DND-41 (cell line): ENCODE measurements at places on chromosomes 12 and 14.

- DNase-seq = peak; percentile 30
Measured at GRCh38 chr12:4135919-4136605, 137.5 kb upstream of the CCND2 start.

- DNase-seq = no peak
Measured at GRCh38 chr12:45745861-45746277, 16.4 kb downstream of the ARID2 start.

GRCh38 chr14:37544407-37544806 is 50.6 kb downstream of the FOXA1 start:
- DNase-seq = no peak

DNA sequence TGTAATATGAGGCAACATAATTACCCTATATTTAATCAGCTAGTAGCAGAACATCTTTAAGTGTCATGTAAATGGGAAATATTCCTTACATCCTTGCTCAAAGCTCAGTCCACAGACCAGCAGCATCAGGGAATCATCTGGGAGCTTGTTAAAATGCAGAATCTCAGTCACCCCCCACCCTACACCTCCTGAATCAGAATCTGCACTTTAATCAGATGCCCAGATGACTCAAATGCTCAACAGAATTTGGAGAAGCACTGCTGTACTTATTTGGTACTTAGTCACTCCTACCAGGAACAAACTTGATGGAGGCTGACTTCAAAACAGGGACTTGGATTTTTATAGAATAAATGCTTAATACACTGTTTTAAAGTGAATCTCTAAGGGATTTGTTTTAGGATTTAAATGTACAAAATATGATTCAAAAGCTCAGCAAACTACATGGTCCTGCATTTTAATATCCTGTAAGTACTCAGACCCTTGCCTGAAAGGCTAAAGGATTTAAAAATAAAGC is 96.5 kb downstream of the ARMH4 start:
- no peak for DNase-seq

- no peak for DNase-seq
Measured at GRCh38 chr12:87991483-87991882, 37.7 kb downstream of the C12orf50 start.

DNA sequence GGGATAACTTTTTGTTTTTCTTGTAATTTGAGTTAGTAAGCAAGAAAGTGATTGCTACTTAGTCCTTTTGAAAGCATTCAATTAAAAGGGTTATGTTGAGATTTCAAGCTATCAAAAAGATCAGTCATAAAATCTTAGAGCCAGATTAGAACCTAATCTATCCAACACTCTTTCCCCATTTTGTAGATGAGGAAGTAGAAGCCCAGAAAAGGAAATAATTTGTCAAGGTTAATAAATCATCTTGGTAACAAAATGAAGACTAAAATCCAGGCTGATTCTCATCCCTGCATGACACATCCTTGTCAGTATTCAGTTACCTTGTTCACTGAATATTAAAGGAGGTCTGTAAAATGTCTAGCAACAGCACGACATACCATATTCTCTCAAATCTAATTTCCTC is 26.5 kb downstream of the PPP1R13B start:
- DNase-seq = no peak

DNA sequence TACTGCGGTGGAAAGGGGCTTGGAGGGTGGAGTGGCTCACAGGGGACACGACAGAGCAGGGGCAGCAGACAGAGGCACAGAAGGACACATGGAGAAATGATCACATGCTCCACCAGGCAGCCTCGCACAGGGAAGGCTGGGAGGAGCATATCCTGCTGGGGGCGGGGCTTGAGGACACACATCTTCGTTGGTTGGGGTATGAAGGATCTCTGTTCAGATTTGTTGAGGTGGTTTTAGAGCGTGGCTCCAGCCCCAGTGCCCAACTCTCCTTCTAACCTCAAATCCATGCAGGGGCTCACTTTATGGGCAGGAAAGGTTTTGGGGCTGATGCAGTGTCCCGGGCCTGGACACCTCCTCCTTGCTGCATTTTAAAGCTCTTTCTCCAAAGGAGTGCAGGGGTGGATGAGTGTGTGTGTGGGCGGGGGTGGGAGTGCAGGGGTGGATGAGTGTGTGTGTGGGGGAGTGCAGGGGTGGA is 733 bp upstream of the P3H3 start:
- DNase-seq = peak; percentile 62

- DNase-seq = no peak
Measured at GRCh38 chr12:92337128-92337527, 191.5 kb upstream of the BTG1 start.

DNA sequence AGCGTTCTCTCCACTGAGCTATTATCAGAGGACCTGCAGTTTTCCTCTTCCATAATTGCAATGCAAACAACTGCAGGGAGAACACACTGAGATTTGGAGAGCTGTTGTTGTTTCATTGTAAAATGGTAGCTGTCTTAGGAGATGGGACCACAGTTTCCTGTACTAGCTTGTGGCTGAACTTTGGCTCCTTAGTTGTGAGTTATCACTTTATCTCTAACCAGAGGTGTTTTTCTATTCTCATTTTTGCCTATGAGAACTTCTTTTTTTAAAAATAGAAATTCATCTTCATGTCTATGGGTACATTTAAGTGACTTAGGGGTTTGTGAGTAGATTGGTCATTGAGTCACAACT is 216.5 kb downstream of the SLC38A4 start:
- peak; percentile 39 for DNase-seq

DNA sequence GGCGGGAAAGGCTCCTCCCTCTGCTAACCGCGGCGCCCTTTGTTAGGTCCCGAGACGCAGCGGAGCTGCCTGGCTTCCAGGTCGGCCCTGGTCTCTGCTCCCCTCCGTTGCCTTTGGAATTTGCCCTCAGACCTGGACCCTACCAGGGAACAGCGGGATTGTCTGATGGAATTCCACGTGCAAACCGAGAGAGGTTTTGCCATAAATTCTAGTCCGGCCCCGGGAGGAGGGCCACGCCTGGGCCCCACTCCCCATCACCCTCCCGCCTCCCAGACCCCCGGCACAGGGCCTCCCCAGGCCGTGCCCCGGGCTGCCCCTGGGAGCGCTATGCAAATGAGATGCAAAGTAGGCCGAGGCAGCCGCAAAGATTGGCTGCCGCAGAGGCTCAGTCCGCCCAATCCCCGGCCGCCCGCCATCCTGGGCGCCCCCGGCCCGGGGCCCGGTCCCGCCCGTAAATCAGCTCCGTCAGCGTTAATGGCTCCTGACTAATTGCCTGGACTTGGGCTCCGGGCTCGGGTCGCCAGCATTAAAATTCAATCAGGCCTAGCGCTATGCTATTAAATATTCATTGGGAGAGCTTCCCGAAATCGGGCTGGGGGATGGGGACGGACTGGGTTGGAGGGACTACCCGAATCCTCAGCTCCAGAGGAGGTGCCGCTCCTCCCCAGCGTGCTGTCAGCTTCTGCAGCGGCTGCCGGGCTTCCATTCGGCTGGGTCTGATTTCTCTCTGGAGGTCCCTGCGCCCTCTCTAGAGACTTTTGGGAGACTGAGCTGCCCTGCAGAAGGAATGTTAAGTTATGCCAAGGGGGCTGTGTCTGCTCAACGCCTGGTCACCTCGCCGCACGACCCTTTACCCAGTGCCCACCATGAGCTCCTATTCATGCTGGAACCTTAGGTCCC is 15.7 kb upstream of the FIGNL2 start:
- no peak for DNase-seq

DNA sequence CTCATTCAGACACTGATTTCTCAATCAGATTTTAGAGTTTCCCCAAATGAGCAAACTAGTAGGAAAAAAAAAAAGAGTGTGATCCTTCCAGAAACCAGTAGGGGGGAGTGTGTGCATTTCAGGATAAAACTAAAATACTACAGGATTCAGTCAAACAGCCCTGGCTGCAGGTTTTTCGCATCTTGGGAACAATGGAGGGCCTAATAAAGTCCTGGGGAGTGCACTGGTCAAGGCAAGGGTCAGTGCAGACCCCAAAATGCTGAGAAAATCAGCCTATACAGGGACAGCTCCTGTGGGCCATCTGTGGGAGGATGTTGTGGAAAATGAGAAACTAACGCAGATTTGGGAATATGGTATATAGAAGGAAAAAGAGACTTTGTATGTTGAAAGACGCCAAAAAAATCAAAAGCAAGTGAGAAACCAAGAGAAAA is 22.2 kb upstream of the ABCD4 start:
- DNase-seq = no peak

GRCh38 chr14:69572030-69572840 is 2.4 kb downstream of the CCDC177 start:
- DNase-seq = no peak

DNA sequence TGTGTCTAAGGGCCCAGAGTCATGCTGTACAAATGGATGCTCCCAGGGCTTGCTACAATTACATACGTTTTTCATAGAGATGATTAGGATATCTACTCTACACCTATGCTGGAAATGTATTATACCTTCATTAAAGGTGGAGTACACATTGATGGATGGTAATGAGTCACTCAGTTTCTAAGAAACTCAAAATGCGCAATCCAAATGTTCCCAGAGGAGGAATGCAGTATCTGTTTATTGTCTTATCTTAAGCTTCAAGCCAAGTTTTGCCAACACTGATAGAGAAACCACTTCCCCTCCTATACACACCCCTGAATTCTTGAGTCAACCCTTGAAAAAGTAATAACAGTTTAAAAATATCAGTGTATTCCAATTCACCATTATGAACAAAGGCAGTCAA is 266.6 kb upstream of the FAR2 start:
- no peak for DNase-seq

- DNase-seq = no peak
Measured at GRCh38 chr12:79881351-79881750, 53.5 kb downstream of the PPP1R12A start.

DNA sequence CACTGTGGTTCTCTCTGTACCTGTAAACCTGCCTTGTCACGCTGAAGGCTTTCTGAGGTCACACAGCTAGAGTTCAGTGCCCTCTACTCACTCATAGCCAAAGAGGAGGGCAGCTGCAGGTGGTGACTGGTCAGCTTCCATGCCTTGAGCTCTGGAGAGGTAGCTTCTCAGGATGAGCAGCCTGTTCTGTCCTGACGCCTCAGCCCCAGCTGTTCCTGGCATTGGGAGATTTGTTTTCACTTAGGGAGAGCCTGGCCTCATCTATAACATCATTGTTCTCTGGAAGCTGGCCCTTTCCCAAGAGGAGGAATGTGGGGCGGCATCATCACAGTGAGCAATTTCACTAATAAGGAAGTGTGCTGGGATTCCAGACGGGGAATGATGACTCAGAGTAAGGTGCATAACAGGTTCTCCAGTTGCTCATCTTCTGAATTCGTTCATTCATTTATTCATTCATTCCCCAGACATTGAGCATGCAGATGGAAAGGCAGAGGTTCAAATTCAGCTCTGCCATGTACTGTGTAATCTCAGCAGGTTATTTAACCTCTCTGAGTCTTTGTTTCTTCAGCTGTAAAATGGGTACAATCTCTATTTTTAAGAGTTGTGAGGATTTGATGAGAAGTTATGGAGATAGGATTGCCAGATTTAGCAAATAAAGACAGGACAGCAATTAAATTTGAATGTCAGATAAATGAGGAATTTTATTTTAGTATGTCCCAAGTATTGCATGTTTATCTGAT is 255.8 kb upstream of the CRY1 start:
- DNase-seq = no peak

DNA sequence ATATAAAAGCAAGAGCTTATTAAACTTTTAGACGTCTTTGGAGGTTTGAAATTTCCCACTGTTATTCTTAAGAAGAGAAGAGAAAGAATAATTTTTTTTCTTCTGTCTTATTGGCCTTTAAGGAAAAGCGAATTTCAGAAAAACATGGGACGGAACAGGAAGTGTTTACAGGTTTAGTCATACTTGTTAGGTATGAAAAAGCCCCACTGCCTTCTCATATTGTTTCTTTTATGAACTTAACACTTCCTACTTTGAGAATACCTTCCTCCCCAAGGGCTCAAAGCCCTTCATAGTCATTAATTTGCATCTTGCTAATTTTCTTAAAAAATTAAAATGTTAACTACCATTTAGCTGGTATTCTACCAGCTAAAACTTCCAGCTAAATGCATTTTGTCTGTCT is 82.0 kb downstream of the ETV6 start:
- no peak for DNase-seq

- DNase-seq = no peak
Measured at GRCh38 chr12:92634730-92635129, 68.1 kb upstream of the PLEKHG7 start.

GRCh38 chr14:74879427-74880182 is 2.1 kb upstream of the DLST start:
- no peak for DNase-seq

GRCh38 chr12:29773076-29773475 is 10.7 kb downstream of the TMTC1 start:
- no peak for DNase-seq

DNA sequence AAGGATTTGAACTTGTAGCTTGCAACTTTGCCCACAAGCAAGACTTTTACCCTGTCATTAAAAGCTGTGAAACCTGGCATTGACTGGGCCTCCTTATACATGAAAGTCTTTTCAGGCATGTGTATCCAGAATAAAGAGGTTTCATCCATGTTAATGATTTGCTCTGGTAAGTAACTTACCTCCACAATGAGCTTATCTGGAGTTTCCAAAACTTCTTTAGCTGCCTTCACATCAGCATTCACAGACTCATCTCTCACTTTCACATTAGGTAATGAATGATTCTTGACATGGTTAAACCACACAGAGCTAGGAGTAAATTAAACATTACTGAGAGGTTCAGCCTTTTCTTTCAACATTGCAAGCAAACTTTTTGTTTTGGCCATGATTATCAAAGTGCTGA is 234.4 kb upstream of the CLEC14A start:
- no peak for DNase-seq

DNA sequence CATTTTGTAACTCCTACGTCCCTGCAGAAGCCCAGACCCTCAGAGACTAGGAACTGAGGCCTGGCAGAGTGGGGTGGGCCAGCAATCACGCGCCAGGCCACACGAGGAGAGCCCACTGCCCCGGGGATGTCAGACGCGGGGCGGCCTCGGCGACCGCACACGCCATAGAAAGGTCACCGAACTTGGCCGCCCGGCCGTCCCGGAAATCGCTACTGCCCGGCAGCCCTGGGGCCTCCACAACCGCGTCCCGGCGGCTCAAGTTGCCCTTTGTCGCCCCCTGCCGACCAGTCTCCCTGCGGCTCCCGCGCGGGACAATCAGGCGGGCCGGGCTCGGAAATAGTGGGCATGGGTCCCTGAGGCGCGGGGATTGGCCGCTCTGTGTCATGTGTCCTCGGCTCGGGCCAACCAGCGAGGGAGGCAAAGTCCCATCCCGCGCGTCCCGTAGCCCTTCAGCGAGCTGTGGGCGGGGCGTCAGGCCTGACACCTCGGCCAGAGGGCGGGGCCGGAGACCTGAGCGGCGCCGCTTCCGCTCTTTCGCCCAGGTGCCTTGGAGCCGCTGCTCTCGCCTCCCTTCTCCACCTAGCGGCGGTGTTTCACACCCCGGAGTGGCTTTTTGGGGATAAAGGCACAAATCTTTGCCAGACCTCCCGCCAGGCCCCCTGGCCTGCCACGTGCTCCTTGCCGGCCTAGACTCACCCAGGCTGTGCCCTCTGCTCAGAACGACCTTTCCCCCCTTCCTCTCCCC is 33.4 kb upstream of the DEGS2 start:
- DNase-seq = peak; percentile 99

DNA sequence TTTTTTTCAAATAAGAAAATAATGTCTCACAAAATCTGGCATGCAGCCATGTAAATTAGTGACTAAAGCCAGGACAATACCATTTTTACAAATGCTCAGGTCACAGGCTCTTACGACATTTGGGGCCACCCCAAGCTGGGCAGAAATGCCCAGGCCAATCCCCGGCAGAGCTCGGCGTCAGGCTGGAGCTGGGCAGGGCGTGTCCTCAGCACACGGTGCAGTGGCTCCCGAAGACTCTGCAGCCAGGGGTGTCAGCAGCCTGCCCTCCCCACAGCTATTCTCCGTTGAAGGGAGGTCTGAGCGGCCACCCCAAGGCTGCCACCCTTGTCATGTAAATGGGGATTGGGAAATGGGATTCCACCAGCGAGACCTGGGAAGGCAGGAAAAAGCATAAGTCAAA is 158.6 kb downstream of the DICER1 start:
- DNase-seq = no peak
